Muscle of arm (tissue), 14 donors: ENCODE measurements at places on chromosomes 5 and 9. TPM values are rescaled to one million over a fixed set of nuclear protein-coding genes. Genes with fewer than 3 reads are reported as not detected.

The GRIA1 gene
- 1.7 TPM for polyA plus RNA-seq

The PDE6A gene
- 0.04 TPM for polyA plus RNA-seq

DNA sequence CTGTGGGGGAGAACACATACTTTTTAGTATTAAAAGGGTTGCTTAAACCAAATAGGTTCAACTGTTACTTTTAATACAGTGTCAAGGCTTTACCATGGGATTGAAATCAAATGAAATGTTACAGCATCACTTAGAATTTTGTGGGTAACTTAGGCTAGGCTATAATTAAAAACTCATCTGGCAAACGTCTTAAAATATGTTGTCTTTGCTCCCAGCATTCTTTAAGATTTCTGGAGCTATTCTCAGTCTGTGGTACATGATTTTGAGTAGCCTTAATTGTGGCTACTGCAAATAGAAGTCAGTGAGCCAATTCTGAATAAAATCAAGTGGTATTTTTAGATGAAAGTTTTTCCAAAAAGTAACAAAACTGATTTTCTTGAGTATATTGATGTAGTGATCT is 30.7 kb downstream of the UHRF2 start:
- DNase-seq: no peak

DNA sequence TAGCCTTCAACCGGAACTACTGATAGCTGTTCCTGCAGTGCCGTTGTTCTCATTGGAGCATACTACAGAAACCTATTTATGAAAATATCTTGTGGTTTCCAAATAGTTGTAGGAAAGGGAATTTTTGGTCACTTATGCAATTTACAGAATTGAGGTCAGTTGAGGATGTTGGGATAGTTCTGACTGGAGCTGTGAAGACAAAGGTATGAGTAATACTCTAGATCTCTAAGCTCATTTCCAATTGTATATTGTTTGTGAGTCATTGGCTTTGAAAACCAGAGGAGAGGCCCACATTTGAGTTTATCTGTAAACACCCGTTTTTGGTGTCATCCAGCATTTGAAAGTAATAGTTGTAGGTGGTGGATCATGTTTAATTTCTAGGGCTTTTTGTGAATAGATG is 561.3 kb upstream of the WWC1 start:
- DNase-seq: no peak

- no peak for DNase-seq
Measured at GRCh38 chr5:7388553-7388952, 7.4 kb upstream of the ADCY2 start.
